Stimulated activated CD8-positive, alpha-beta memory T cell treated with anti-CD3 and anti-CD28 coated beads, Interleukin-15, amount 100 ng/mL, for 24 hours (primary cell): ENCODE measurements at places on chromosomes 5 and 9.

GRCh38 chr9:659286-659685, 182.2 kb upstream of the DMRT1 start:
- DNase-seq, result no peak

DNA sequence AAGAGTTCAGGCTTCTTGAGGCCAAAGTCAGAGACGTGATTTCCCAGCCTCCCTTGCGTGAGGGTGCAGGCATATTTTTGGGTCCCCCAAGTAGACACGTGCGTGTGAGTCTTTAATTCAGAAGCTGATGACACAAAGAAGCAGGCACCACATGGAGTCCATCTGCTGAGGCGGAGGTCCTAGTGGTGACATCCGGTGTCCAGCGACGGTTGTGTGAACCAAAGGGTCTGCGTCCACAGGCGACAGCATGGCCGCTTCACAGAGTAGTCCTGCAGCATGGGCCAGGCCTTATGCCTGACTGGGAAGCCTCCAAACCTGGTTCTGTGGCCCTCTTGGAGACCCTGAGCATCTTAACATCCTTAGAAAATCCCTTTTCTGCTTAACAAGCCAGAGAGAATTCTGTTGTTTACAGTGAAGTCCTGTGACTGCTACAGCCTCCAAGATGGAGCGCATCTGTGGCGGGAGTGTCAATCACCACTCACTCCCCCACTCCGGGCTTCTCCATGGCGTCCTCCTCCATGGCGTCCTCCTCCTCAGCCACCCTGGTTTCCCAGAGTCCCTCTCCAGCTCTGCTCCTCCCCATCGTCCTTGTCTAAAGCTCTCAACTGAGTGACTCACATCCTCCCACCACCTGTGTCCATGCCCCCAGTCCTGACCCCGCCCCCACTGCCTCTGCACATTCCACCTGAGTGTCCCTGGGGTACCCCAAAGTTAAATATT, 133.8 kb downstream of the PAX5 start:
- no peak for DNase-seq

DNA sequence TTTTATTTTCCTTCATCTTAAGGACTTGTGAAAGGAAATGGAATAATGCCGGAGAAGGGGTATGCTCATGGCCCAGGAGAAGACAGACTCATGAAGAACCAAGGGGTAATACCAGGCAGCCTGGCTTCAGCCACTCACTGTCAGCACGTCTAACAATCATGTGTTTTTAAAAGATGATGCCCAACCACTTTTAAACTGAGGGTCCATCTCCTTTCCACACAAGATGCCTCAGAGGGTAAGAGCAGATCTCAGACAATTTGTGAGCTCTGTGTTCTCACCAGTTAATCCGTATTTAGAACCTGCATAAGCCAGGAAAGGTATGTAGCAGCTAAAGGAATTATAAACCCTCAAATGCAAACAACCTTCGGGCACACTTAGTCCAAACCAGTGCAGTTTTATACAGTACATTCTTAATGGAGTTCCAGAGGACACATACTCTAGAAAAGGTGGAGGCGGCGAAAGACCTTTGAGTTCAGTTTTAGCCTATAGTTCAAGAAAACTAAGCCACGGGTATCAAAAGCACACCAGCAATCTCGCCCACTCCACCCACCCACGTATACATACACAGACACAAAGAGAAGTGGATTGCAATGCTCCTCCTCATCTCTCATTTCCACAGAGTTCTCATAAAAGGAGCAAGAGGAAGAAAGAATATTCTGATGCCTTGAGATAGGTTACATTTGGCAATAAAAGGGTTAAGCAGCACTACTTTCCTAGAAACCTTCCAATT, 2.6 kb downstream of the DIAPH1 start:
- no peak for DNase-seq

- DNase-seq, result no peak
These were observed 57.2 kb downstream of the MARCHF3 start for GRCh38 chr5:126973193-126973592.

GRCh38 chr5:151557951-151558350, 33.2 kb downstream of the FAT2 start:
- no peak for DNase-seq

- DNase-seq, result no peak
These were observed 290.6 kb downstream of the AOPEP start for GRCh38 chr9:95017062-95017461.

DNA sequence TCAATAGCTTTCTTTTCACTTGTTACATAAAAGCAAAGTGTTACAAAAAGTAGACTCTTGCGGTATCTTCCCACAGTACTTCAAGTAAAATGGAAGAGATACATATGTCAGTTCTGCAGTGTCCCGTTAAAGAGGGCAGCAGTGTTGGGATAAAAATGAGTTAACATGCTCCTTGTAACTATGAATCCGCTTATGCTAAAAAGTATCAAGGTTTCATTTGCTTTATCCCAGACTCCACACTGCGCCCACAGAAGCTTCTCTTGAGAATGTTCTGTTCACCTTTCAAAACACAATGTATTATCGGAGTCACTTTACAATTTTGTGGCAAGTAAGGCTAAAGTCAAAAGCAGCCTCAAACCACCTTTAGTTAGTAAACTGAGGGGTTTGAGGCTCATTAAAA, 790 bp downstream of the PTAR1 start:
- DNase-seq, result no peak

DNA sequence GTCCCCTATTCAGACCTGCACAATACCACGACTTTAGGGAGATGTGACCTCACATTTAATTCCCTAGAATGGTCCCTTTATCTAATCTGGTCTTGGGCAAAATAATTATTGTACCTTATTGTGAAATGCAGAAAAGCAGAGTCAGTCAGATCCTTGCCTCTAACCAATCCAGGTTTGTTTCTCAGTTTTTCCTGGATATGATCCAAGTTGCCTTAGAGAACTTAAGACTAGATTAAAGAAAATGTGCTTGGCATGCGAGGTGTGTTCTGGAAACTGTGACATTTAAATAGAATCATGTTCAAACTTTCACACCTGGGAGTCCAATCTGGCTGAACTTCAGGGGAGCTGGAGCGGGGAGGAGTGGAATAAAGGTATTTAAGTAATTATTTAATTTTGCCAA, 696.2 kb downstream of the DNAH5 start:
- DNase-seq, result no peak

DNA sequence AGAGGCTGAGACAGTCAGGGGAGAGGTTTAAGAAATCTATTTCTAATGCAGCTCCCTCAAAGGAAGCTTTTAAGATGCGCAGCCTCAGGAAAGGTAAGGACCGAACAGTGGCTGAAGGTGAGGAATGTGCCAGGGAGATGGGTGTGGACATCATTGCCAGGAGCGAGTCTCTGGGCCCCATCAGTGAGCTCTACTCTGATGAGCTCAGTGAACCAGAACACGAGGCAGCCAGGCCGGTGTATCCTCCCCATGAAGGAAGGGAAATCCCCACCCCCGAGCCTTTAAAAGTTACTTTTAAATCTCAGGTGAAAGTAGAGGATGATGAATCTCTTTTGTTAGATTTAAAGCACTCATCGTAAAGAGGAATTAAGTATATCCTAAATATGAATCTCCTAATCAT, 8.2 kb downstream of the CAVIN4 start:
- DNase-seq, result no peak

GRCh38 chr9:137411645-137412380, 11.1 kb downstream of the EXD3 start:
- DNase-seq, result no peak

DNA sequence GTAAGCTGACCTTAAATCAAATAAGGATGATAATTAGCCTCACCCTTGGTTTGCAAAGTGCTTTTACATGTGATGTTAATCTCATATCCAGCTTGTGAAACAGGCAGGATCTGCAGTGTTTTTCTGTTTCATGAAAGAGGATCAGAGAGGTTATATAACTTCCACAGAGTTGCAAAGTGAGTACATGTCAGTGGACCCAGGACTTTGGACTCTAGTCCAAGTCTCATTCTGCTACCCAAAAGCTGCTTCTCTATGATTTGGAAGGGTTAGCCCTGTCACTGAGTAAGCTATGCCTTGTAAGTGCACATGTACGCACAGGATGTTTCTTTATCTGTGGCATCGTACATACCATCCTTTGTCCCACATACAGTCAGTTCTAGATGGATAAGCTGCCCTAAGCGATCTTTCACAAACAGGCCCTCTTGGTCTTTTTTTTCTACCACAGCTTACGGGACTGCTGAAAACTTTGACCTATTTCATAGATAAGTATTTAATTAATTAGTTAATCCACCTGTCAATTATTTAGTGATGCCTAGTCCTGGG, 322.9 kb downstream of the TMEM38B start:
- no peak for DNase-seq

DNA sequence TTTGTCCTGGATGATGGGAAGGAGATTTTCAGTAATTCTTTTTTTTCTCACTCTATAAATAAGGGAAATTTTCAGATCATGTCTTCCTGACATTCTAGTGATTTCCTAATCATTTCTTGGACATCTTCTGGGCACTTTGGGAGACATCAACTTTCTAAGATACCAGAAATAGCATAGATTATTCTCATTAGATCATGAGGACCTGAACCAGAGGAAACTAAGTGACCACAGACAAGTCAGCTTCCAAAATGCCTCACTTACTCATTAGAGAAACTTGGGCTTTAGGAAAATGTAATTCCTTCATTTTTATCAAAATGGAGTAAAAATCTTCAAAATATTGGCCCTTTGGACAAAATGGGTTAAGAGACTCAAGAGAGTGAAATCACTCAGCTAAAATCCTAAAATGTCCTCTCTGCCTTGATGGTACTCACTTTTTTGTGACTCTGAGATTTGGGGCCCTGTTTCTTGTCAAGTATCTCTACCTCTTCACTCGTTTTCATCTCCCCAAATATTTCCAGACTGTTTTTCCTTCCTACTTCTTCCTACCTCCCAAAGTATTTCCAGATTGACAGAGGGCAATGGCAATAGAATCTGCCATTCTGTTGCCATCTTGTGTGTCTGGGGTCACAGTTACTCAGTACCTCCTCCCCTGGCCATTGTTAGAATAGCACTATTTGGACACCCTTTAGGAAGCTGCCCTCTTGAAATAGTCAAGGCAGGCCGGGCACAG, 194.5 kb downstream of the NR3C1 start:
- DNase-seq, result no peak

- DNase-seq, result no peak
These were observed 11.9 kb upstream of the TBC1D9B start for GRCh38 chr5:179919487-179920060.
